ENCODE measurements at places on chromosomes 4 and X.

GRCh38 chr4:156052116-156052515 is 98.5 kb upstream of the CTSO start:
- DNase-seq: no peak

DNA sequence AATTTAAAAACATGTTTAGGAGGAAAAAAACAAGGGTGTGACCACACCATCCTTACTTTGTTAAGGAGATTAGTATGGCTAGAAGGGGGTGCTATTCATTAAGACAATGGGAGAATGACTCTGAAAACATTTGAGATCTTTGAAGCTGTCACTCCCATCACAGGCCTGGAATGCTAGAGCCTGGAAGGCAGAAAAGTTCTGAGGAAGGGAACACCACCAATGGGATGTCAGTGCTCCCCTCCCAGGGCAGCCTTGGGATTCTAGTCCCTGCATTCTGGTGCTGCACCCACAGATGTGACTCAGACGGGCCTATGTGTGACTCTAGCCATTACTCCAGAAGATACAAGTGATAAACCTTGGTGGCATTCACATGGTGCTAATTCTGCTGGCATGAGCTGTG is 162.2 kb upstream of the ANXA10 start:
- DNase-seq: no peak

DNA sequence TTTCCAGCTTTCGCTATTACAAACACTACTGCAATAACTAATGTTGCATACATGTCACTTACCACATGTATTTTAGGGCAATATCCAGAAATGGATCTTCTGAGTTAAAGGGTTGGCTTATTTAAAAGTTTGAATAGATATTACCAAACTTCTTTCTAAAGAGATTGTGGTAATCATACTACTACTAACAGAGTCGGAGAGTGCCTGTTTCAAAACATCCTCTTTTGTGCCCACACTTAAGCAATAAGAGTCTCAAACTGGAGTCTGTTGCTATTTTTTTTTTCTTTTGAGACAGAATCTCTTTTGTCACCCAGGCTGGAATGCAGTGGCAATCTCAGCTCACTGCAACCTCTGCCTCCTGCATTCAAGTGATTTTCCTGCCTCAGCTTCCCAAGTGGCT is 35.8 kb downstream of the FGFBP1 start:
- no peak for DNase-seq

GRCh38 chr4:81625422-81626417 is 154.0 kb upstream of the RASGEF1B start:
- DNase-seq: no peak

GRCh38 chr4:3766785-3767569 is 792 bp downstream of the ADRA2C start:
- DNase-seq: peak; percentile 75

GRCh38 chr4:102732678-102733077 is 28.1 kb downstream of the MANBA start:
- DNase-seq: no peak

- DNase-seq: peak; percentile 12
Observed at GRCh38 chr4:18608908-18609533, 587.5 kb upstream of the LCORL start.

- no peak for DNase-seq
Observed at GRCh38 chr4:166527500-166527899, 654.5 kb downstream of the TLL1 start.

DNA sequence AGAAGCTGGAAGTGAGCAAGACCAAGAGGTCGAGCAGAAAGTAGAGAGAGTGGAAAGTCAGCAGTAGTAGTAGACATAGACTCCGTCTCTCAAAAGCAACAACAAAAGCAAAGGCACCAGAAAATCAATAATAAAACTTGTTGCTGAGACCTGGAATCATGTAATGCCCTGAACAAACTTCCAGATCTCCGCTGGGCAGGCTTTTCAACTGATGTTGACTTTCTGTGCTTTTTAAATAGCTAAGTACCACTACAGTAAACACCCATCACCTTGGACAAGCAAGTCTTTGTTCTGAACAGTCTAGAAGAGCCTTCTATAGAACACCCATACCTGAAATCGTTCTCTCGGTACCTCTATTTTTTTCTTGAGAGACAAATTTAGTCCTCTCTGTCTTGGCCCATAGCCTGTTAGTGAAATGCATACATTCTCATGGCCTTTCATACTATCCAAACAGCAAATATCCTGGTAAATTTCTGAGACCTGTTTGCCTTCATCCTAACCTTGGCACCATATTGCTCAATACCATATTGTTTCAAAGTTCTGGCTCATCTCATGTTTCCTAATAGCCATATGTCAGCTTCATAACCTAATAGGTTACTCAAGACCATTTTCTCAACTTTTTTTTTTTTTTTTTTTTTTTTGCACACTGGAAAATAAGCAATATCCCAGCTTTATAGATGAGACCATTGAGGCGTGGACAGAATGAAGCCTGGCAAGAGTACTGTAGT is 200.6 kb upstream of the RBPJ start:
- no peak for DNase-seq

GRCh38 chr4:48779095-48779997 is 733 bp downstream of the FRYL start:
- peak; percentile 81 for DNase-seq

DNA sequence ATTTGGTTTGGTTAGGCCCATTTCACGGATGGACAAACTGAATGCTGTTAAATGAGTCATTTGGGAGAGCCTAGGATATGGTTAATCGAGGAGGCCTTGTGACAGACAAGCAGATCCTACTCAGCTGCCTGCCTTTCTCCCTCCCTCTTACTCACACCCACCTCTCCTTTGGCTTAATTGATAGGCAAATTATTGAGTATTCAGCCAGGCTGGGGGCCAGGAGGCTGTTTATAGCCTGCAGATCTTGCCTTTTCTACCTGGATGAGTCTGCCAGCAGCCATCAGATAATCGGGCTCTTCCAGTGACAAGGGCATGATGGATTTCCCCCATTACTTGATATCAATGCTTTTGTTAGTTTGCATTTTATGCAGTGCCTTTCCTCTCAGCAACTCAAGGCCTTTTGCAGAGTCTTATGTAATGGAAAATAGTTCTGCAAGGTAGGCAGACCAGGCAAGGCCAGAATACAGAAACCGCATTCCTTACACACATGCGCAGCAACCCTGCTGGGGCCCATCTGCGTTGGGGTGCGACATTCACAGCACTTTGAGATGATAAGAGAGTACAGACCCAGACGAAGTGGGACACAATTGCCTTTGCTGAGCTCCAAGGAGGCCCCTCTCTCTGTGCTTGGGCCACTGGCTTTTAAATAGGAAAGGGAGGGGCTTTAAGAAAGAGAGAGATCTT is 96.2 kb upstream of the ATP6AP2 start:
- DNase-seq: no peak

GRCh38 chrX:150517303-150517910 is 51.0 kb upstream of the MTM1 start:
- DNase-seq: no peak

- no peak for DNase-seq
Observed at GRCh38 chr4:112302320-112303274, 5.4 kb downstream of the ALPK1 start.

- DNase-seq: no peak
Observed at GRCh38 chrX:68843992-68844391, 15.2 kb downstream of the EFNB1 start.

DNA sequence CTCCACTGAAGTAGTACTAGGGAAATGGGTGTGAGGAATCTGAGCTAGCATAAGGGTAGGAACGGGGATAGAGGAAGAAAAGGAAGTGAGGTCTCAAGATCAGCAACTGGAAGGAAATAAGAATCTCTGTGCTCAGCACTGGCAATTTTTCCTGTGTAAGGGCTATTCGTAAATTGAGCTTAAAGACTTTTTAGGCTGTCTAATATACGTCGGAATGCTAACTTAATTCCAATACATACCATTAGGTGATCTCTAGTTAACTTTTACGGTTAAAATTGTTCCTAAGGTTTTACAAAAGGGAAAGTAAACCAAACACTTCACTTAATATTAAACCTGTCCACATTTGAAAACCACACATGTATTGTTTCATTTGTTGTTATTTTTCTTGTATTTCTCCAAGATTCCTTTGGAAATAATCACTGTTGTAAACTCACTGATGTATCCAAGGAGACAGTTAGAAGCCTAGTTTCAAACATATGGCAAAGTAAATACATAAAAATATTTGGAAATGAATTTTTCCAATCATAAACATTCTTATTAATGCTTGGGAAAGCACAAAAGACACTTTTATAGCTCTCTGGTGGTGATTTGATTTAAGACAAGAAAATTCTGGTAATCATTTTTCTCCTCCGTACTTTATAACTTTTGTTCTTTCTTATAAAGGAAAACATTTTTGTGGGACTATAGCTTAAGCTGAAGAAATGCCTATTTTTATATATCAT is 28.1 kb upstream of the HPGDS start:
- no peak for DNase-seq

- no peak for DNase-seq
Observed at GRCh38 chr4:114180481-114180880, 201.0 kb upstream of the ARSJ start.

DNA sequence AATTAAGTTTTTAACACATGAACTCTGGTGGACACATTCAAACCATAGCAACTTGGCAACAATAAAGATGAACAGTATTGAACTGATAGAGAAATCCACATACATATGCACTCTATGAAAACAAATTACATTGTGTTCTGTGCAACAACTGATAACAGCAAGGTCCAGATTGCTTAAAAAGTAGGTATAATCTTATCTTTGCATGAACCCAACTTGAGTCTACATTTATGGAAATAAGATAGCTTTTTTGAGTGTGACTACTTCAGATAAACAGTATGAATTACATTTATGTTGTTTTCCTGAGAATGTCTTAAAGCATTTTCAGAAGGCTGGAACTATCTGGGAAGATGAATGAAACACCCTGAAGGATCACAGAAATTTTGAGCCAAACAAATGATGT is 212.6 kb upstream of the GK2 start:
- no peak for DNase-seq

- DNase-seq: no peak
Observed at GRCh38 chrX:113412106-113412505, 571.5 kb upstream of the AMOT start.

GRCh38 chr4:89283226-89284009 is 24.2 kb downstream of the GPRIN3 start:
- DNase-seq: no peak

DNA sequence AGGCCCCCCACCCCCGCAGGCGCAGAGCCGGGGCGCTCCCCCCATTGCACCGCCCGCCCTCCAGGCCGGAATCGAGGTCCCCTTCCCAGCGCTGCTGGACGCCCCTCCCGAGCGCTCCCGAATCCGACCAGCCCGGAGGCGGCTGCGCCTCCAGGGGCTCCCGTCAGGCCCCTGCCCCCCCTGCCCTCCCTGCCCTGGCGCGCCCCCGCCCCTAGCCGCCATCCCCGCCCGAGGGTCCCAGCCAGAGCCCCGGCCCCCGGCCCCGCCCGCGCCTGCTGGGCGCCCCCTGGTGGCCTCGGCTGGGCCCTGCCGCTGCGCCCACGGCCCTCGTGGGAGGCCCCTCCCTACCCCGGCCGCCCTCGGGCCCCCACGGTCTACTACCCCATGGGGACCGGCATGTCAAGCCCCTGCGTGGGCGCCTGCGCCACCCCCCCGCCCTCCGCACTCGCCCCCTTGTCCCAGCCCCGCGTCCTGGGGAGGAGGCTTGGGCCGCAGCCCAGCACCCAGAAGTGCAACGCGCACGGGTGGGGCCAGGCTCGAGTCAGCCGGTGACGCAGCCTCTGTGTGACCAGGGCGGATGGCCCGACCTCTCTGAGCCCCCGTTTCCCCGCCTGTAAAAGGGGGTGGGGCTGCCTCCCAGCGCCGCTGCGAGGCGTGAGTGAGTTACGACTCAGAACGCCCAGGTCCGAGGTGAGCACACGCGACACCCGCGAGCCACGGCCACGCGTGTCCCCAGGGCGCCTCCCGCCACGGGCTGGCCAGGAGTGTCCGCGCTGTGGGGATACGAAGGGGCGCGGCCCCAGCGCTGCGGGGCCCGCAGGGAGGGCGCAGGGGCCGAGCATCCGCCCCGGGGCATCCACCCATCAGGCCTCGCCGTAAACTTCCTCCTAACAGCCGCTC is 104.9 kb downstream of the FAM53A start:
- DNase-seq: peak; percentile 91

DNA sequence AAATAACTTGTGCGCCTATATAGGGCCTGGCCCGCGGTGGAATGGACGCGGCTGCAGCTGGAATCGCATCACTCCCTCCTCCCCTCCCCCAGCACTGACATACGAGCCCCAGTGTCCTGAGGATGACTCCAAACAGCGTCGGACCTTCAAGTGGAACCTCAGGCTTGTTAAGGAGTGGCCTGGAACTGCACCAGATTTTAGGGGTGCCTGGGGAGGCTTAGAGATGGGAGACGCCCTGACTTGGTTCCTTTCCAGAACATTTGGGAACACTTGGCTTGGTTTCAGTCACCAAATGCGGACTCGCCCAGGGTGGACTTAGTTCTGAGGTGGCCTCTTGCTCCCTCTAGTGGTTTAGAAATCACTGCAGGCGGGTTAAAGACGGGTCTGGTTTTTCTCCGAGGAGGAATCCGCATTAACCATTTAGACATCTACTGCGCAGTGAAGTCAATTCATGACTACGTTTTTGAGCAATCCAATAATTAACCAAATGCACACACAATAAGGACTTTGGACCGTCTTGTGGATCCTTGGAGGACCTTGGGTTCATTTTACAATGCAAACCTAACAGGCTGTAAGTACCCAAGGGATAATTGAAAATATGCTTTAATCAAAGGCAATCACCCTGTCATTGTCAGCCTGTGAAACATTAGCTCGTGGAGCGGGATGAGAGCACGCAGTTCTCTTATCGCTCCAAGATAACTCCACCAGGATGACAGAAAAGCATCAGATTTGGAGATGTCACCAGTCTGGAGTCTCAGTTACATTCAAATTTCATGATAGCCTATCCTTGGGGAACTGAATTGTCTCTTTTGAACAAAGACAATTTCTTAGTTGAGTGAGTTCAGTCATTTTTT is 11.2 kb upstream of the PDGFRA start:
- DNase-seq: peak; percentile 81

DNA sequence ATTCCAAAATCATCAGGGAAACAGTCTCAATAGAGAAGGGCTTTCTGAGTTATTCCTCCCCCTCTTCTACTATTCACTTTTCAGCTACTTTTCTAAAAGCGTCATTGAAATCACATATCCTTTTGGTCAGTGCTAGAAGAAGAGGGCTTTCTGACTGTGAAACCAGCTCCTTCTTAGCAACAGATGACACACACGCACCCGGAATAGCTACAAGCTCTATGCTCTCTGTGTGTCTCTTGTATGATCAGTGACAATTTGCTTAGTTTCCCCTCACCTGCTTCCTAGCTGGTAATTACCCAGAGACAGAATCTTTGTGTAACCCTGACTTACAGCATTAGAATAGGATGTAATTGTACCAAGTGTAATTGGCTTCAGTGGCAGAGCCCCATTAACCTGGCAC is 268.1 kb upstream of the SLITRK2 start:
- no peak for DNase-seq

All from SK-N-SH (cell line).